ENCODE measurements at places on chromosomes 5 and 9.

DNA sequence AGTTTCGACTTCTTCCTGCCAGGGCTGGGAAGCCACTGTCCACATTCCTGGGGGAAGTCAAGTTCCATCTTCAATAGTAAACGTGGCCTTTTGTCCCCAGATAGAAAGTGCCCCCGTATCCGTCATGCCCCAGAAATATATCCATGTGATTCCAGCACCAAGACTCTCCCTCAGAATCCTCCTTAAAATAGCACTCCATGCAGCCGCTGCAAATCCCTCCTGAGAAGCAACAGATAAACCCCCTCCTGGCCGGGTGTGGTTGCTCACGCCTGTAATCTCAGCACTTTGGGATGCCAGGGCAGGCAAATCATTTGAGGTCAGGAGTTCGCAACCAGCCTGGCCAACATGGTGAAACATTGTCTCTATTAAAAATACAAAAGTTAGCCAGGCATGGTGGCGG, 126.1 kb downstream of the OLFM1 start:
- DNase-seq: no peak

GRCh38 chr9:91164724-91165520, 196.8 kb downstream of the AUH start:
- DNase-seq: peak; percentile 64

DNA sequence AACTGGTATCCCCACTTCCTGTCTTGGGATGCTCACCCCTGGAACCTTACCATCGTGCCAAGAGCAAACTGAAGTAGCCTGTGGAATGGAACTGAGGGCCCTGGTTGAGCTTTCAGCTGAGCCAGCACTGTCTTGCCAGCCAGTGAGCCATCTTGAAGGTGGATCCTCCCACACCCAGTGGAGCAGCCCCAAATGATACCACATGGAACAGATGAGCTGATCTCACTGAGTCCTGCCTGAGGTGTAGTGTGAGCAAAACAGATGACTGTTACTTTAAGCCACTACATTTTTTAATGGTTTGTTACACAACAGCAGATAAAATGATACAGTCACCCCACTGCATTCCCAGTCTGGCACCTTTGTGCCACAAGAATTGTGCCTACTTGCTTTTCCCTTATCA, 2.2 kb upstream of the PCYOX1L start:
- DNase-seq: no peak

DNA sequence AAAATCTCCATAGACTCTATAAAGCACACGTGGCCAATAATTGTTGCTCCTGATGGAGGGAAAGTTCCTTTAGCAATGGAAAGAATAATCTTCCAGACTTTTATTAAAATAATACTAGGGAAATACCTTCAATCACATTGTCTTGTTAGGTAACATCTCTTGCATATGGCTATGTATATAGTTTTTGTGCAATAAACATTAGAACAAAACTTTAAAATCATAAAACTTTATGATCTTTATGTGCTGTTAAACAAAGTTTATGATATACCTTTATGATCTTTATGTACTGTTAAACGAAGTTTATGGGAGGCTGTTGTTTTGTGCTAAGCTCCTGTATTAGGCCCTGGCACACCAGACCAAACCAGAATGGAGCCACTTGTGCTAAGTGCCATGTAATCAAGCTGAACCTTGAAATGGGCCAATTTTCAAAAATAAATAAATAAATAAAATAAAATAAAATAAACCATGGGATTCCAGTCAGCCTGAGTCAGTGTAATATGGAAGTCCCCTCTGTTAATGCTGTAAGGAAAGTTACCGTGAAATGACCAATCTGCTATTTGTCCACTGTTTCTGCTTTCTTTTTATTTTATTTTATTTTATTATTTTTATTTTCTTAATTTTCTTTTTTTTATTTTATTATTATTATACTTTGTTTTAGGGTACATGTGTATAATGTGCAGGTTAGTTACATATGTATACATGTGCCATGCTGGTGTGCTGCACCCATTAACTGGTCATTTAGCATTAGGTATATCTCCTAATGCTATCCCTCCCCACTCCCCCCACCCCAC, 431.3 kb downstream of the SPATA31D1 start:
- no peak for DNase-seq

DNA sequence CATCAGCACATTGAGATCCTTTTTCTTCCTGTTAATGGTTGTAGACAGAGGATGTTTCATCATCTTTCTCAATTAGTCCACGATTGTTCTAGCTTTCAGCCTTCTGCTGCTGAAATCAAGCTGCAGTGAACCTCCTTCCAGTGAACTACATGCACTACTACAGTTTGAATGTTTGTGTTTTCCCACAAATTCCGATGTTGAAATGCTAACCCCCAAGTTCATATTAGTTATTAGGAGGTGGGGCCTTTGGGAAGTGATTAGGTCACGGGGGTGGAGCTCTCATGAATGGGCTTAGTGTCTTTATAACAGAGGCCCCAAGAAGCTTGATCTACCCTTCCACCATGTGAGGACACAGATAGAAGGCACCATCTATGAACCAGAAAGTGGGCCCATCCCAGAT, 32.9 kb downstream of the NSG2 start:
- no peak for DNase-seq

GRCh38 chr9:5361326-5362010, 21.8 kb upstream of the RLN1 start:
- no peak for DNase-seq

- no peak for DNase-seq
These were observed 40.7 kb upstream of the ZNF300 start for GRCh38 chr5:150945486-150945885.

DNA sequence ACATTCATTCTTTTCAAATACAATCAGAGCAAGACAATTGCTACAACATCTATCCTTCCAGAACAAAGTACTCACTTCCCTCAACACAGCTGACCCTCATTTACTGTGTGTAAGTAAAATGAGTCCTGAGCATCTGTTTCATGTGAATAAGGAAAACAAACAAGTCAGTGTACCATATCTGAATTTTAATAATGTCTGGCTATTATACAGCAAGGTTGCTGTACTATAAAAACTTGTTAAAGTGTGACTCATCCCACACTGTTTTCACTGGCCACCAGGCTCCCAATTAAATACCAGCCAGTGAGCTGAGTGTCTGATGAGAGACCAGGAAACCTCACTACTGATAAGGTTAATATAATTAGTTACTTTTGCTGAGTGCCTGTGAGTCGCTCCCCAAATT, 339.8 kb downstream of the AGTPBP1 start:
- no peak for DNase-seq

GRCh38 chr9:16784002-16784401, 86.5 kb downstream of the BNC2 start:
- no peak for DNase-seq

Data from SW 1271 (cell line).